ENCODE measurements at places on chromosomes 1 and 21.

GRCh38 chr1:173417563-173417962 is 59.6 kb upstream of the PRDX6 start:
- no peak for DNase-seq

- no peak for DNase-seq
Measured at GRCh38 chr1:106727171-106727570, 329.3 kb upstream of the PRMT6 start.

DNA sequence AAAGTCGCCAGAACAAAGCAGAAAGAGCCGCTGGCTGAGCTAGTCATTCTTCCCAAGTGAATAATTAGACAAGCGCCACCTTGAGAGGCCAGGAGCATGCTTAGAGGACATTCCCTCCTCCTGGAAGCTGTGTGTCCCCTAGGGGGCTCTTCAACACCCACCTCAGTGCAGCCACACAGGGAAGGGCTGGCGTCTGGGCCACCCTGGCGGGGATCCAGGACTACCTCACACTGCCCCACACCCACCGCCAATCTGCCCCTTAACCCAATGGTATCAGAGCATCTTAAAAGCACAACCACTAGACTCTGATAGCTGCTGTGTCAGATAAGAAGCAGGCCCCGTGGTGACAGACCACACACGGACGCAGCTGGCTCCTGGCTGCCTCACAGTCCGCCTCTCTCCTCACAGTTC is 24.9 kb downstream of the SETD4 start:
- DNase-seq, result no peak

- no peak for DNase-seq
Measured at GRCh38 chr1:156858959-156859522, at the start of gene INSRR. Gene INSRR, minus strand, starts transcription at chr1:156859117. Its CDS starts 496 bp downstream, at chr1:156858621.

GRCh38 chr1:197027359-197027758 is 39.7 kb downstream of the F13B start:
- no peak for DNase-seq

- no peak for DNase-seq
Measured at GRCh38 chr1:36583980-36584782, 101.5 kb upstream of the CSF3R start.

- peak; percentile 54 for DNase-seq
Measured at GRCh38 chr1:207579436-207579799, 65.5 kb upstream of the CR1L start.

DNA sequence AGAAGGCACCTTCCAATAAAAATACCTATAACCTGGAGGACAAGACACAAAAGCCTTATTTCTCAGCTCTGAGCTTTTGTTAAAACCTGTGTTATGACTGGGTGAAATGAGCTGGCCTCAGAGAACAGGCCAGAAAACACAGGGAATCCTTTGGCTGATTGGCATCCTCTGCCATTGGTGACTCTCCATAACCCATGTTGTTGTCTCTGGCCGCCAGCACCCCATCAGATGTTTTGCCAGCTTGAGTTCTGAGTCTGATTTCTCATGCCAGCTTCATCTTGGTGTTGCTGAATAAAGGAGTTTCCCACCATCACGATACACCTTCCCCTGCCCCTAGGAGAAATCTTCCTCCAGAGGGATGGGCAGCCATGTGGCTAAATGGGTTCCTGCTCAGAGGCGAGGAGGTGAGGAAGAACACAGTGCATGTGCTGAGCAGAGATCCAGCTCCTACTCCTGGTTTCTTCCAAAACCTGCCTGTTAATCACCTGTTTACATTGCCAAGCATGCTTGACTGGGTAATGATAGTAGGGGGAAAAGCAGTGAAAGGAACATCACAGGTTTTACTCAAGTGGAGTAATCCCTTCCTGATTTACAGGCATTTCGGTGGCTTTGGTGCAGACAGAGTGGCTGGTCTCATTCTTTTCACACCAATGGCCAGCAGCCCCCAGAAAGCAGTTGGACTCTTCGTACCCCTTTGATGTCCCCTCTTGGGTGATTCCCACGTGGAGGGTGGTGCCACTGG is 109.8 kb downstream of the ROR1 start:
- no peak for DNase-seq

DNA sequence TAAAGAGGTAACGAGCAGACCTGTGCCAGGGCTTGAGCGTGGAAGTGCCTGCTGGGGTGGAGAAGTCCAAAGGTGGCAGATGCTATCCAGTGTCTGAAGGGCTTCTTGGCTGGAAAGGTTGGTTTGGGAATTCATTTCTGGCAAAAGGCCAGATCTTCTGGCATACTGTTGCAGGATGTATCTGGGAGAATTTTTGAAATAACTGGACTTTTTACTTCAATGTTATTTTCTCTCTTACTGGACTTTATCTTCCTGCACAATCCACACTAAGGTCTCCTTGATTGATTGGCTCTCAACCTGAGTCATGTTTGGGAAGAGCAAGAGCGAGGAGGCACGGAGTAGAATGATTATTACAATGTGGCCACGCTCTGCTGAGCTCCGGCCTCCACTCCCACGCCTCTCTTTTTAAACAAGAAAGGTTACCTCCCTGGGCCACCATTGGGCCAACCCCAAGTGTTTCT is 278.4 kb downstream of the TM2D1 start:
- DNase-seq, result no peak

DNA sequence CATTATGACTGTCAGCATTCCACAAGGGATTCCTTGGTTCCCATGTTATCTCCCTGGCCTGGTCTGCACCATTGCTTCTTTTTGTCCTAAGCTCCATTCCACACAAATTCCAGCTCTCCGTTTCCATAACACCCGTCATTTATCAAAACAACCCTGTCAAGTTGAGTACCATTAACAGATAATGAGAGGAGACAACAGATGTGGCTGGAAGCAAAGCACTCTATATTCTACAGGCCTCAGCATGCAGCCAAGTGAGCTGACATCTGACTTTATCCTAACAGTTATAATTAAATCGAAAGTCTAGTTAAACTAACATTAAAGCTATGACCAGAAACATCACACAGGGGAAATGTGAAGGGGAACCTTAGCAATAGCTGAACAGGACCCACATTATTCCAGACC is 110.4 kb downstream of the RERE start:
- DNase-seq, result no peak

GRCh38 chr1:169708647-169709046 is 2.8 kb downstream of the SELL start:
- peak; percentile 46 for DNase-seq

GRCh38 chr21:27301220-27301619 is 334.3 kb upstream of the ADAMTS5 start:
- no peak for DNase-seq

DNA sequence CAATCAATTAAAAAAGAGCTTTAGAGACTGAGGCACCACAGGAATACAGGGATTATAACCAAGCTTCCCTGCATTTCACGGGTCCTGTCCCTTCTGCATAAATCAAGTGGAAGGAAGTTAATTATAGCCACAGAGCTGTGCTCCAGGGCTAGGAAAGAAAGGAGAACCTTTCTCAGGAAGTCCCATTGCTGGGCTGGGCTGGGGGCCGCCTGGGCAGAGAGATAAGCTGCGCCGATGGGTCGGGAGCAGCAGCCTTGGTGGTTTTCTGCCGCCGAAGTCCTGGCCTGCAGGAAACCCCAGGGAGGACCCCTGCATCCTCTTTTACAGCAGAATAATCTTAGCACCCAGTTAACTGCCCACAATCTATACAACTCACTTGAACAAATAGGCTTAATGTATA is 12.6 kb upstream of the CD34 start:
- DNase-seq, result no peak

- peak; percentile 42 for DNase-seq
Measured at GRCh38 chr21:45981151-45982091, at the start of gene COL6A1. Gene COL6A1, plus strand, starts transcription at chr21:45981770. Its CDS starts 81 bp downstream, at chr21:45981851.

DNA sequence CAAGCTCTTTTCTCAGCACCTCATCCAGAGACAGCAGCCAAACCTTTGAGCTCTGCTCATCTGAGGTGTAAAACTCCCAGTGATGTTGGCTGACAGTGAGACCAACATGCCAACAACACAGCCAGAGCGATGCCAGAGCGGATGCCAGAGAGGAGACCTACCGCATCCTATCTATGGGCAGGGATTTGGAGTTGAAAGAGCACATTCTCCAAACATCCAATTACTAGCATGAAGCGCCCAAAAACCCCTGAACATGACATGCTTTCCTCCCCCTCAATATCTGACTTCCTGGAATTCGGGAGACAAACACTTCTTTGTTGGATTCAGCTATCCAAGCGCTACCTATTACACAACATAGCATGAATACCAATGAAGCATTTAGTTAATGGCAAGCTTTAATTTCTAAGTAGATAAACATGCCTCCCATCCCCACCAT is 23.1 kb upstream of the PAXBP1 start:
- no peak for DNase-seq

- no peak for DNase-seq
Measured at GRCh38 chr1:197224160-197224559, 43.9 kb upstream of the CRB1 start.

DNA sequence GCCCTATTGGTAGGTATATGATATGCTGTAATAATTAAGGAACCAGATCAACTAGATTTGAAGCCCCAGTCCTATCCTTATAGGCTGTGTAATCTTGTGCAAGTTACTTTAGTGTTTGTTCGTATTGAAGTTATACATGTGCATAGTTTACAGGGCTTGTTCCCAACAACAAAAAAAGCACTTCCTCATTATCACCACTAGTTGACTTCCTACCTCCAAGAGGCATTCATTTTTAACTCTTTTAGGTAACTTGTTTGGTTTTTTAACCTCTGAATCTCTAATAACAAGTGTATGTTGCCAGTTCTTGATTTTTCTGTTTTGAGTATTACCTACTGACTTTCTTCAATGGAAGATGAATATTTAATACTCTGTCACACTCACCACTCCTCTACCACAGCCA is 71.9 kb downstream of the ST3GAL3 start:
- no peak for DNase-seq

- DNase-seq, result peak; percentile 53
Measured at GRCh38 chr1:18927082-18927653, 24.8 kb upstream of the ALDH4A1 start.

GRCh38 chr1:10965546-10966226 is 46.8 kb upstream of the TARDBP start:
- DNase-seq, result peak; percentile 34

GRCh38 chr1:183770816-183771128 is 34.1 kb upstream of the RGL1 start:
- DNase-seq, result no peak

DNA sequence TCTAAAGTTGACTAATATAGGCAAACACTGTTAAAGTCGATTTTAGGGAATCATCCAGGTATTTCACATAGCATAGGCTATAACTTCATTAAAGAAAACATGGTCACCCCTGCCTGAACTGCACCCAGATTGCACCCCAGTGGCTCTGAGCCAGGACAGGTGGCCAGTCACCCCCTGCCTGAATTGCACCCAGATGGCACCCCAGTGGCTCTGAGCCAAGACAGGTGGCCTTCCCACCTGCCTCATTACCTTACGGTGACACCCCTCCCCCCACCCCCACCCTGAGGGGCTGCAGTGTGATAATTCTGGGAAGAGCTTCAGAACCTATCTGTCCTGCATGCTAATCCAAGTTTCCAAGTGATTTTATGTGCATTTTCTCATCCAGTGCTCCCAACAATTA is 78.9 kb downstream of the DSCAM start:
- no peak for DNase-seq

GRCh38 chr1:117857418-117857817 is 72.0 kb downstream of the GDAP2 start:
- no peak for DNase-seq

DNA sequence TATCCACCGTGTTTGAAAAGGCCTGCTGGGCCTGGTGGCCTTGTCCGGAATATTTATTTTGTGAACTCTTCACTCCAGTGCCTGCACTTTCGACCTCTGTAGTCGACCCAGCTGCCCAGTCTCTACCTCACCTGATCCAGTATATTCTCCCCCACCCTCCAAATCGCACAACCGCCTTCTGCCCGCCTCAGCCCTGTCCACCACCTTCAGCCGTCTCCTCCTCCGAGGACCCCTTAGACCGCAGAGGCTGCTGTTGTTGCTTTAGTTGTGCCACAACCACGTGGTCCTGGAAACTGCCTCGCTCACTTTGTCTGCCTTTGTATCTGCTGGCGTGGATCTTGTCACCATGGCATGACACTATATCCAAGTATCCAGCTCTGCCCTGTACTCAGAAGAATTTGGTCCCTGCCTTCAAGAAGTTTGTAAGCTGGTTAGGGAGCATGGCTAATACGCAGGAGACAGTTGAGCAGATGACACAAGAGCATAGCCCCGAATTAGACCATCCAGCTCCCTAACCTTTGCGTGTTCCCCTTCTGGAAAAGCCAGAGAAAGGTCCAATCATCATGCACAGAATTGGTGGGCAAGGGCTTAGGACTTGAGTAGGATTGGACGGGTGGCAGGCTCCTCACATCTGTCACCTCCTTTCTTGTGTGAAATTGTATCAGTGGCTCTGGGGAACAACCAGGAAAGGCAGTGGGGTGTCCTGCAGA is 1.5 kb downstream of the PHGDH start:
- no peak for DNase-seq

GRCh38 chr1:9927259-9927658 is 15.9 kb downstream of the LZIC start:
- no peak for DNase-seq

- peak; percentile 41 for DNase-seq
Measured at GRCh38 chr1:164772635-164773034, 213.7 kb downstream of the PBX1 start.

GRCh38 chr21:35603494-35603893 is 456.8 kb downstream of the SETD4 start:
- no peak for DNase-seq

DNA sequence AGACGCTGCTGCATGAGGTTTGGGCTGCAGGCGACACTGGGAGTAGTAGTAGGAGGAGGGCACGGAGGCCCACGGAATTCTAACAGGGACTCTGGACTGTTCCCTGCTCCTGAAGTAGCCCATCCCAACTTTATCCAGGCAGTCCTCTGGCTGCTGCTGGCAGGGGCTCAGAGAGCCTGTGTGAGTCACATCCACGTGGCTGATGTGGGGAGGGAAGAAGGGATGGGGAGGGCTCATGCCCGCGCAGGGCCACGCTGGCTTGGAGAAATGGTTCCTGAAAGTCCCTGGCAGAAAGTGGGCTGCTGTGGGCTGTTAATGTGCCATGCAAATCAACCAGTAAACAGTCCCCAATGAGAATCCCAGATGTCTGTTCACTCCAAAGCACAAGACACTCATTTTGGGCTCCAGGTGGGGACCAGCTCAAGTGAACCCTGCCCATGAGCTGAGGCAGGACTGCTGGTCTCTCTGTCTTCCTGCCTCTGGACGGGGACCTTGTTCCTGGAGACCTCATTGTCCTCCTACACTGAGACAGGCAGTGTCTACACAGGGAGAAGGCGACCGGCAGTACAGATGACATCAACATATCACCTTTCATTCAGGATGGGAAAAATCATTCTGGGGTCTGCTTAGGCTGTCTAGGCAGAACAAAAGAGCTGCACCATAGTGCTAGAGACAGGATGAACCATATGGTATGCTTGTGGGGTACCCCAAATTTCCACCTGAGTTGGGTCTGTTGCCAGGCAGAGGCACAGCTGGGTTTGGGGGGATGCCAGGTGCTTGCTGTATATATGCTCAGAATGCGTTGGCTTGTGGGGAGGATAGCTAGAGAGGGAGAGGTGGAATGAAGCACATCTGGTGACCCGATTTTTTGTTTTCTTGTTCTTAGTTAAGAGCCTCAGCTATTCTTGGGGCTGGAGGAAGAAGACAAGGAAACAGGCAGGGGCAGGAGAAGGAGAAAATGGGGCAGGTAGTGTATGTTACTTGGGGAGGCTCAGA is 57.9 kb upstream of the FMOD start:
- no peak for DNase-seq
